ENCODE measurements at places on chromosomes 4 and X. TPM values are rescaled to one million over a fixed set of nuclear protein-coding genes. Genes with fewer than 3 reads are reported as not detected.

The SNCA gene
- 1.3 TPM for total RNA-seq

The DDX53 gene
- total RNA-seq: not detected

The SGMS2 gene
- not detected for total RNA-seq

The ANXA3 gene
- total RNA-seq: not detected

The ZNF674 gene
- 2.3 TPM for total RNA-seq

The AREG gene
- total RNA-seq: 4.6 TPM

The METAP1 gene
- total RNA-seq: 42.6 TPM

The GAGE1 gene
- not detected for total RNA-seq

The SLC16A2 gene
- total RNA-seq: not detected

The SLC6A14 gene
- not detected for total RNA-seq

The XK gene
- 0.34 TPM for total RNA-seq

The TRPC5OS gene
- total RNA-seq: not detected

The TRAM1L1 gene
- not detected for total RNA-seq

The IDH3G gene
- total RNA-seq: 58.5 TPM

The VCX3A gene
- not detected for total RNA-seq

The NXT2 gene
- total RNA-seq: 10.4 TPM

The MTCP1 gene
- 20.3 TPM for total RNA-seq

The SPCS3 gene
- 102 TPM for total RNA-seq

The PRDM8 gene
- 30.1 TPM for total RNA-seq

The MEPE gene
- total RNA-seq: not detected

The MAGEE1 gene
- total RNA-seq: 6.7 TPM

The DRP2 gene
- 0.10 TPM for total RNA-seq

The DCHS2 gene
- 0.02 TPM for total RNA-seq

The DDIT4L gene
- not detected for total RNA-seq

The CFP gene
- 0.59 TPM for total RNA-seq

The PAGE1 gene
- total RNA-seq: not detected

The CTAG1B gene
- not detected for total RNA-seq

The SERTM2 gene
- not detected for total RNA-seq

The WNK3 gene
- total RNA-seq: 1.2 TPM

The PWWP3B gene
- not detected for total RNA-seq

The CFAP47 gene
- total RNA-seq: not detected

The RAB39B gene
- 8.8 TPM for total RNA-seq

The GAR1 gene
- total RNA-seq: 10.0 TPM

The GAGE2A gene
- not detected for total RNA-seq

The NPY2R gene
- not detected for total RNA-seq

The KCNIP4 gene
- total RNA-seq: not detected

The GLOD5 gene
- total RNA-seq: not detected

The SLC39A8 gene
- 8.4 TPM for total RNA-seq

The SHROOM2 gene
- not detected for total RNA-seq

All from B cell (primary cell).